ENCODE measurements at places on chromosomes 2 and 18.

DNA sequence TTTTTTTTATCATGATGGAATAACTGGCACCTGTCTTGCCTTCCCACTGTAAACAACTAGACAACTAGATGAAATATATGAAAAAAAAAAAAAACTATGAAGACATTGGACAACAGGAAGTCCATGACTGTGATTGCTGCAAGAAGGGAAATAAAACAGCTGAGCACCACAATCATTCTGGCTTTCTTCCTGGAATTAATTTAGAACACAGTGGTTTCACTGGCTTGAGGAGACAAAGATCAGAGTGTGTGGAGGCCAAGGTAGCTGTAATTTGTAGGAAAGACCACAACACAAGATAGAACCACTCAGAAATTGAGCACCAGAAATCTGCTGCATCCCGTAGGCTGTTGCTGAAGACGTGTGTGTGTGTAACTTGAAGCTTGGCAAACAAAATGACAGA lies 121.1 kb upstream of the PID1 start:
- no peak for DNase-seq

- DNase-seq = no peak
Measured at GRCh38 chr2:217444932-217445331, 557.9 kb downstream of the TNS1 start.

DNA sequence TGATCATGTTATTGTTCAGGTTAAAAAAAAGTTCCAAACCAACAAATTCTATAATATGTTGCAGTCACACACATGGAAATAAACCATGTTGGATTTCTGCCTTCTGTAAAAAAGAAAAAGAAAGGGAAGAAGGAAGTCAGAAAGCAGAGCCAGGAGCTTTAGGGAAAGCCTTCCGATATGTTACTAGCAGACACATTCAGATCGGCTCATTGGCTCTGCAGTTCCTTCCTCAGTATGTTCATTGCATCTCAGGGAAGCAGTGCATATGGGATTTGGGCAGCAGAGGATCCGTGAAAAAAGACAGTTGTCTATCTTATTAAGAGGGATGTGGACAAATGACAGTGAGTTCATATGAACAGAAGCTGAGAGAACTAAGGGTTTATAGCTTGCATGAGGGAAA lies 68.1 kb downstream of the KIF5C start:
- DNase-seq = no peak

DNA sequence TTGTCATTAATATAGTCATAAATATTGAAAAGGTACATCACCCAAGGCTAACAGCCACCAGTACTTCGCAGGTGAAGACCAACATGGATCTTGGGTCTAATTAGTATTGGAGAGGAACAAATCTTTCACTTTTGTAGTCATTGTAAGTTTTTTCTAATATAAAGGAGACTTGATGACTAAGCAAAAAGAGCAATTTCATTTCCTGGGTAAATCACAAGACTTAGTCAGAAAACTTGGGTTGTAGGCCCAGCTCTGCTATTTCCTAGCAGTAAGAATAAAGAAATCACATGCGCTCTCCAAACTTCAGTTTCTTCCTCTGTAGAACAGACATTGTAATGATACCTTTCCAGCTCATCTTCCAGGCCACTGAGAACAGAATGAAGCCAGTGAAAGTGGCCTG lies 40.9 kb downstream of the NRP2 start:
- no peak for DNase-seq

- DNase-seq = no peak
Measured at GRCh38 chr2:170155022-170155722, 22.8 kb upstream of the MYO3B start.

GRCh38 chr2:10452312-10452711 lies 4.2 kb upstream of the ODC1 start:
- DNase-seq = no peak

- no peak for DNase-seq
Measured at GRCh38 chr2:180291552-180292421, 284.7 kb upstream of the CWC22 start.

Data from left ventricle myocardium superior (tissue), 1 donor.